ENCODE measurements at places on chromosomes 3 and 15.

DNA sequence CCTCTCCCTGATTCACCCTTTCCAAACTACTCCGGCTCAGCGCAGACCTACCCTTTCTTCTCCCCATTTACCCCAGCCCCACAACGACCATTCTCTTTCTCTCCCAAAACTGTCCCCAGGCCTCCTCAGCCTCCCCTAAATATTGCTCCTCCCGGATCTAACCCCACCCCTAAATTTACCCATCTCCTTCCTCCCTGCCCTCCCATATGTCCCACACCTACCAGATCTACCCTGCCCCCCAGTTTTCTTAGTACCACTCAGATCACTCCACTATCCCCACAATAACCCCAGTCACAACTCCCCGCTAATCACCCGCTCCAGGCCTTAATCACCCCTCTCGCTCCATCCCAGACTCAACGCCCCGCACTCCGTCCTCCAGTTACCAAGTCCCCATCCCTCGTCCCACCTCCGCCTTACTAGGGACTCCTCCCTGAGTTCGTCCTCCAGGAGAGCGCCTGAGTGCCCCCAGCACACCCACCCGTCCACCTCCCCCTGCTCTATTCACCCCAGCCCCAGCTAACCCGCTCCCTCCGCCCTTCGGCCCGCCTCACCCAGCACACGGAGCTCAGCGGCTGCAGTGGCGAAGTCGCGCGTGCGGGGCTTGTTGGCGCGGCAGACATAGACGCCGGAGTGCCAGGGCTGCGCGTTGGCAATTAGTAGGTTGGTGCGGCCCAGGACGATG is 18.6 kb upstream of the IGDCC3 start:
- DNase-seq: no peak

GRCh38 chr15:67838789-67839332 is 984 bp downstream of the RNU6-1 start:
- peak; percentile 62 for DNase-seq

- no peak for DNase-seq
Observed at GRCh38 chr15:68558318-68559305, 20.2 kb upstream of the CORO2B start.

- peak; percentile 43 for DNase-seq
Observed at GRCh38 chr3:70064194-70064779, 64.8 kb downstream of the SAMMSON start.

DNA sequence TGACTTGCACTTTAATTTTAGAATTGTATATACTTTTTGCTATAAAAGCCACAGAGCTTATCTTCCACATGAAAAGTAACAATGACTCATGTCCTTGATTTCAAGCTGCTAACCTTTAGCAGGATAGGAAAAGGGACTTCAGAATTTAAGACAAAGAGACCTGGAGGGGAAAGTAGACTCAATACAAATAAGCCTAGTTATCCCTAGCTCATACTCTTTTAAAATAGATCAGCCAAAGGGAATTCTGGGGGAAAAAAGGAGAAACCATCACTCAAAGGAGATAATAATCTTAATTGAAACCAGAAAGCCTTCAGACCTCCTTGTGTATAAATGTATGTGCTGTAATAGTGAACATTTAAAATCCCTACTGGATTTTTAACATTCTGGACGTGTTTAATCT is 930.3 kb downstream of the NTRK3 start:
- DNase-seq: peak; percentile 89

All from RPMI7951 (cell line).